ENCODE measurements at places on chromosomes 7 and 10. TPM values are rescaled to one million over a fixed set of nuclear protein-coding genes. Genes with fewer than 3 reads are reported as not detected.

DNA sequence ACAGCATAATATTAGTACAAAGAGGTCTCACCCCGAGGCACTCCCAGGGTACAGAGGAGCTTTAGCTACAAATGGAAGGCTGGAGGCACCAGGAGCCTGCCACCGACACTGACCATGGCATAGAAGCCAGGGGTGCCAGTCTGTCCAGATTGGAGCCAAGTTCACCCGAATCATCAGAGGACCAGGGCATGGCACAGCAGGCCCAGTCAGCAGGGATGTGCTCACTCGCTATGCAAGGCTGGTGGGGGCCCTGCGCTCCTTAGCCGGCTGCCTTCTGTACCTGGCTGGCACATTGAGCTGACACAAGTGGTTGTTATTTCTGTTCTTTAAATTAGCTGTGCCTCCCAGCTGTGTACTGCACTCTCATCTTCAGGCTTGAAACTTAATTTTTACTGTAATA lies 149.3 kb downstream of the TCERG1L start:
- H3K36me3 ChIP-seq: no peaks in the 10 kb centered on the region
- no peak for DNase-seq
- H3K4me3 ChIP-seq: no peak overlapping the region
- no peak overlapping the region for H3K27ac ChIP-seq
- H3K4me1 ChIP-seq: no peaks in the 10 kb centered on the region
- H3K27me3 ChIP-seq: peaks cover 90% of the 10 kb centered on the region

DNA sequence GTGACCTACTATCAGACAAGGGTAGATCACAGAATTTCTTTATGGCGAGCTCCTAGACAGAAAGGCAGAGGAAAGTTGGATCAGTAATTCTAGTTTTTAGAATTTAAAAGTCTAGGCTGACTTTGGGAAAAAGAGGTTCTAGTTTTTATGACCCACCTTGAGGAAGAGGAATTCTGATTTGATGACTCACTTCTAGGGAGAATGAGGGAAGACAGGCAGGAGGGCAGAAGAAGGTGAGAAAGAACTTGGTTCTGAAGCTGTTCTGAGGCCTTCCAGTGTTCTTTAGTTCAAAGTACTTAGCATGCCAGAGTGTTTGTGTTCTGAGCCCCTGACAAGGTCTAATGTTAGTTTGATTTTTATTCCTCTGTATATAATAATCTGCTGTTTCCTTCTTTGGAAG lies 97.2 kb downstream of the PODXL start:
- H3K36me3 ChIP-seq: peaks cover 20% of the 10 kb centered on the region
- H3K27me3 ChIP-seq: no peaks in the 10 kb centered on the region
- H3K4me3 ChIP-seq: no peak overlapping the region
- H3K4me1 ChIP-seq: no peaks in the 10 kb centered on the region
- no peak for DNase-seq

DNA sequence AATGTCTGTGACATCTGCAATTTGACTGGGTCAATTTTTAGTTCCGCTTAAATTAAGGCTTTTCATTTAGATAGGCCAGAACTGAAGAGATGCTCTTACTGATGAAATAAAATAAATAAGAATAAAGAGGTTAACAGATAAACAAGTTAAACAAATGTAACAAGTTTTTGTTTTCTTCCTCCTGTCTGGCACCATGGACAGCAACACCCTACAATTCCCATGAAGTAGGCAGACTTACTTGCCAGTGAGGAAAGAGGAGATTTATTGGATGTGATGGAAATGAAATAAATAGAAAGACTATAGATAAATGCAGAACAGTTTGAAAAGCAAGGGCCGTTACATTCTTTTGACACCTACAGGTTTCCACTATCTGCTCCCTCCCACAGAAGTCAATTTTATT lies 118.5 kb downstream of the AMPH start:
- H3K4me1 ChIP-seq: no peaks in the 10 kb centered on the region
- no peaks in the 10 kb centered on the region for H3K36me3 ChIP-seq
- no peak for DNase-seq
- no peak overlapping the region for H3K27ac ChIP-seq

- no peak overlapping the region for H3K4me3 ChIP-seq
- no peak for DNase-seq
- no peaks in the 10 kb centered on the region for H3K36me3 ChIP-seq
- H3K27me3 ChIP-seq: peaks cover 40% of the 10 kb centered on the region
These were observed 520.2 kb downstream of the PTPRN2 start for GRCh38 chr7:158067219-158067930.

GRCh38 chr7:23098460-23098859 lies 7.1 kb upstream of the KLHL7 start:
- no peak for DNase-seq
- H3K27ac ChIP-seq: no peak overlapping the region
- no peaks in the 10 kb centered on the region for H3K27me3 ChIP-seq

DNA sequence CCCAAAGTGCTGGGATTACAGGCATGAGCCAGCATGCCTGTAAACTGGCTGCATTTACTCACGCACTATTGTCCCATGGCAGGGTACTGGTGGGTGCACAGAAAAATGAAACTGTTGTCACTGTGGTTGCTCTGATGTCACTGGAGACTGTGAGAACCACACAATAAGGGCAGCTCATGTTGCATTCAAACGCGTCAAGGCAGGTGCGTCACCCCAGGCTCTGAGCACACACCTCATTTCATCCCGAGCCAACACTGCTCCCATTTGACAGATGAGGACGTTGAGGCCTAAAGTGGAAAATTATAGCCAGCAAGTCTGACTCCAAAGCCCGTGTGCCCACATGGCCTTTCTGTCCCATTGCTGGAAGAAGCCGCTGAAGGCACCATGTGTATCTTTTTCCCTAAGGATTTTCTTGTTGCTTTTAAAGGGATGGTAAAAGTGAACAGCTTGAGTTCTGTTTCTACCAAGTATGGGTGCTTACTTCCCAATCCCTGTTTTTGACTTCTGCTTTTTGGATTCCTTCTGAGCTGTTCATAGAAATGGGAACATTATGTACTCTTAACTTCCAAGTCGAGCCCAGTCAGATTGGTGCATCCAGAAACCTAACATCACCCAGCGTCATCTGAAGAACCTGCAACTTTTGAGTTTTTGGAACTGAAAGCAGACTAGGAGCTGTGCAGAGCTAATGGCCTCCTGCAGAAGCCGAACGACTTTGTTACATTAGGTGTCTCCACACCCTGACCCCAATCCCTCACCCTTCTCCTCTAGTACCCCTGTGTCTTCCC lies 60.1 kb upstream of the CARD11 start:
- H3K27me3 ChIP-seq: peaks cover 34% of the 10 kb centered on the region
- H3K4me3 ChIP-seq: no peak overlapping the region

DNA sequence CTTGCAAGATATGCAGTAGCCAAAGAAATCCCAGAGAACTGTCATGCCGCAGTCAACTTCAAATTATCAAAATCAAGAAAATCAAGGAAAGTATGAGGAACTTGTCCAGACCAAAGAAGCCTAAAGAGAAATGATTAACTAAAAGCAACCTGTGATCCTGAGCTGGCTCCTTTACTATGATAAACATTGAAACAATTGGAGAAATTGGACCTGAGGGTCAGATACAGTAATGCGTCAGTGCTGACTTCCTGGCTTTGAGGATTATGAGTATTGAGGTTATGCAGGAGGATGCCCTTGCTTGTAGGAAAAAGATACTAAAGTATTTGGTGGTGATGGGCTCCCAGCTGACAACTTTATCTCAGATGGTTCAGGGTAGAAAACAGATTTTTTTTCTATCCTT lies 324.7 kb upstream of the AKR1E2 start:
- no peak overlapping the region for H3K4me3 ChIP-seq
- H3K27ac ChIP-seq: no peak overlapping the region
- DNase-seq: no peak
- H3K4me1 ChIP-seq: peaks cover 24% of the 10 kb centered on the region
- H3K27me3 ChIP-seq: no peaks in the 10 kb centered on the region

- no peak overlapping the region for H3K4me3 ChIP-seq
- H3K27me3 ChIP-seq: no peaks in the 10 kb centered on the region
- H3K27ac ChIP-seq: no peak overlapping the region
- DNase-seq: no peak
- H3K4me1 ChIP-seq: peaks cover 21% of the 10 kb centered on the region
These were observed 177.5 kb downstream of the RAPGEF5 start for GRCh38 chr7:22179442-22179879.

- H3K36me3 ChIP-seq: no peaks in the 10 kb centered on the region
- H3K27ac ChIP-seq: no peak overlapping the region
- H3K4me3 ChIP-seq: no peak overlapping the region
- H3K27me3 ChIP-seq: peaks cover 18% of the 10 kb centered on the region
These were observed 449.5 kb downstream of the GRID1 start for GRCh38 chr10:85916994-85917573.

GRCh38 chr7:156442516-156442915 lies 198.1 kb upstream of the RNF32 start:
- no peaks in the 10 kb centered on the region for H3K36me3 ChIP-seq
- DNase-seq: no peak
- H3K27me3 ChIP-seq: peaks cover 51% of the 10 kb centered on the region
- H3K4me3 ChIP-seq: no peak overlapping the region
- H3K4me1 ChIP-seq: no peaks in the 10 kb centered on the region
- H3K27ac ChIP-seq: no peak overlapping the region

DNA sequence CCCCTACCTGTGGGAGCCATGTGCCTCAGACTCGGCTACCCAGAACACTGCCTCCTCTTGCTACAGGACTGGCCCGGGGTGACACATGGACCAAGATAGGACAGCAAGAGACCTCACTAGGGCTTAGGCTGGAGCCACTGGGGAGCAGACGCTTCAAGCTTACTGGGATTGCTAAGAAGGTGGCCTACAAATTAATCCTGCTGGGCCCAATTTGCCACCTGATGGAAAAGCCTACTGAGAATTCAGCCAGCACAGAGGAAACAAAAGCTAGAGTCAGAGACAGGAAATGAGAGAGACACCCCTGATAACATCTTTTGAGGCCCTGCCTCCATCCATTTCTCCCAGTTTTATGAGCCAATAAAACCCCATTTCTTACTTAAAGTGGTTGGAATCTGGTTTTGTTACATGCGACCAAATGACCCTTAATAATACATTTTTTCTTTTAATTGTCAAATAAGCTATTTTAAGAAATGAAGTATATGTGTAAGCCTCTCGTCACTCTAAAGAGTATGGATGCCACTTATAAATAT lies 282.1 kb downstream of the CXCL12 start:
- no peaks in the 10 kb centered on the region for H3K4me1 ChIP-seq
- no peak overlapping the region for H3K27ac ChIP-seq
- no peak for DNase-seq
- H3K36me3 ChIP-seq: no peaks in the 10 kb centered on the region
- no peak overlapping the region for H3K4me3 ChIP-seq

The HOXA1 gene
- total RNA-seq: not detected

The PLAC9 gene
- 34.3 TPM for total RNA-seq

The FGFR2 gene
- total RNA-seq: 0.36 TPM

The NUP205 gene
- total RNA-seq: 14.3 TPM

The WNT8B gene
- not detected for total RNA-seq

Measured in left ventricle myocardium inferior (tissue), 1 donor.